Cerebellum (tissue), 4 donors: ENCODE measurements at places on chromosomes 16 and 17. TPM values are rescaled to one million over a fixed set of nuclear protein-coding genes. Genes with fewer than 3 reads are reported as not detected.

Gene SPATA2L
- total RNA-seq, result 10.6 TPM

Gene ACSM2B
- not detected for total RNA-seq

Gene SOCS1
- 3.2 TPM for total RNA-seq

Gene TBX4
- not detected for total RNA-seq

Gene C16orf96
- 0.18 TPM for total RNA-seq

Gene TNFRSF17
- total RNA-seq, result not detected

Gene AHSP
- total RNA-seq, result 10.1 TPM

Gene MAPT
- total RNA-seq, result 90.3 TPM
